ENCODE measurements at places on chromosomes 16 and 17. TPM values are rescaled to one million over a fixed set of nuclear protein-coding genes. Genes with fewer than 3 reads are reported as not detected.

The OGFOD1 gene
- 16.1 TPM for polyA plus RNA-seq

The AIPL1 gene
- polyA plus RNA-seq: not detected

The SALL1 gene
- 15.3 TPM for polyA plus RNA-seq

The JPH3 gene
- polyA plus RNA-seq: not detected
